ENCODE measurements at places on chromosomes 2 and 18.

- no peak for DNase-seq
These were observed 28.9 kb downstream of the LPIN2 start for GRCh38 chr18:2984091-2984490.

- DNase-seq, result no peak
These were observed 270.0 kb upstream of the PXDN start for GRCh38 chr2:2014251-2014771.

GRCh38 chr2:25215948-25216679 lies 47.7 kb upstream of the POMC start:
- DNase-seq, result peak; percentile 68

DNA sequence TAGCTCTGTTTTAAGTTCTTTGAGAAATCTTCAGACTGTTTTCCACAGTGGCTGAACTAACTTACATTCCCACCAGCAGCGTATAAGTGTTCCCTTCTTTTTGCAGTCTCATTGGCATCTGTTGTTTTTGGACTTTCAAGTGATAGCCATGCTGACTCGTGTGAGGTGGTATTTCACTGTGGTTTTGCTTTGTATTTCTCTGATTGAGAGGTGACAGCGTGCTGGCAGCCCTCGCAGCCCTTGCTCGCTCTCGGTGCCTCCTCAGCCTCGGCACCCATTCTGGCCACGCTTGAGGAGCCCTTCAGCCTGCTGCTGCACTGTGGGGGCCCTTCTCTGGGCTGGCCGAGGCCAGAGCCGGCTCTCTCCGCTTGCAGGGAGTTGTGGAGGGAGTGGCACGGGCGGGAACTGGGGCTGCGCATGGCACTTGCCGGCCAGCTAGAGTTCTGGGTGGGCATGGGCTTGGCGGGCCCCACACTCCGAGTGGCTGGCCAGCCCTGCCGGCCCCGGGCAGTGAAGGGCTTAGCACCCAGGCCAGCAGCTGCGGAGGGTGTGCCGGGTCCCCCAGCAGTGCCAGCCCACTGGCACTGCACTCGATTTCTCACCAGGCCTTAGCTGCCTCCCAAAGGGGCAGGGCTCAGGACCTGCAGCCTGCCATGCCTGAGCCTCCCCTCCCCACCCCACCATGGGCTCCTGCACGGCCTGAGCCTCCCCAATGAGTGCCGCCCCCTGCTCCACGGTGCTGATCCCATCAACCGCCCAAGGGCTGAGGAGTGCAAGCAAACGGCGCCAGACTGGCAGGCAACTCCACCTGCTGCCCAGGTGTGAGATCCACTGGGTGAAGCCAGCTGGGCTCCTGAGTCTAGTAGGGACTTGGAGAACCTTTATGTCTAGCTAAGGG lies 151.8 kb downstream of the IRS1 start:
- no peak for DNase-seq

GRCh38 chr2:238696786-238697185 lies 151.1 kb upstream of the TWIST2 start:
- no peak for DNase-seq

- DNase-seq, result no peak
These were observed 414.0 kb downstream of the ERBB4 start for GRCh38 chr2:212124598-212124997.

DNA sequence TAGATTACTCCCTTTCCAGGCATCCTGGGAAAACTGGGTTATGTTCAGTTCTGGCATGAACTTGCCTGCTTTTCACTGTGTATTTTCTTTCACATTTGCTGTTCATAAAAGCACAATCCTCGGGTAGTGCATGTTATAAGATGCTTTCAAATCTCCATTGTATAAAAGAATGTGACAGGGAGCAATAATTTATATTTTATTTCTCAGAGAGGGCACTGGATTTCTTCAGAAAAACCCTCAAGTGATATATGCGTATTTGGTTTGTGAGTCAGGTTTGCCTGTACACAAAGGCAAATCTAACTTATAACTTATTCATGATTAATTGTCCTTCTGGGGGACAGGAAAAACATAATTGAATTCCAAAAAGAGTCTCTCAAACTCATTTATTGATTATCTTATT lies 440.7 kb upstream of the MMADHC start:
- DNase-seq, result no peak
